ENCODE measurements at places on chromosomes 7 and 10.

- DNase-seq = no peak
These were observed 31.8 kb downstream of the NEUROG3 start for GRCh38 chr10:69541463-69541862.

DNA sequence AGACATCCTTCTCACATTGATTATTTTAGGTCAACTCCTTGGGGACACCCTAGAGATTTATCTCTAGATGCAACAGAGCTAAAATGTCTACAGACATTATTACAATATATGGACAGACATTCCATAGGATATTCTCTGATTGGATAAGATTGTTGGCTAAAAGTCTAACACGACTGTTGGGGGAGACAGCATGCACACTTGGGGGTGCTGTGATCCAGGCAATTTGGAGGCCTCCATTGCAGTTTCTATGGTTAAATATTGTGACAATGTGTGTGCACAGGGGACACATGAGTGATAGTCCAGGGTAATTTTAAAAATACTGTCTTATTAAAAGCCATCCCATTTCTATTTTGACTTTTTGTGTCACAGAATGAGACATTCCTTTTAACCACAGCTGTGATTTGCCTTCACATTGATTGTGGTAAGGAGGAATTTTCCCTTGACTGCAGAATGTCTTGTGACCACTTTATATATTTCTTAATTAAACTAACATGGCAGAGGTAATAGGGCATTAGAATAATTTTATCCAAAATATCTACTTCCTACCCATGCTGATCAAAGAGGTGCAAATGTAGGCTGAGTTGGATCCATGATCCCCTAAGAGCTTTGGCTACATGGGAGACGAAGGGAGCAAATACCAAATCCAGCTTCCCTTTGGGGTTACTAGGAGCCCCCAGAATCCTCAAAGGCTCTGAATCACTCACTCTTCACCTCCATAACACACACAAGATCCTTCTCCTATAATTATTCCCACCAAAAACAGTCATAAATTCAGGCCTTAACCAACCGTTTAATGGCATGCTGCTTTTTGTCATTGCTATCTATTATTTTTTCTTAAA, 7.3 kb downstream of the TFPI2 start:
- no peak for DNase-seq

DNA sequence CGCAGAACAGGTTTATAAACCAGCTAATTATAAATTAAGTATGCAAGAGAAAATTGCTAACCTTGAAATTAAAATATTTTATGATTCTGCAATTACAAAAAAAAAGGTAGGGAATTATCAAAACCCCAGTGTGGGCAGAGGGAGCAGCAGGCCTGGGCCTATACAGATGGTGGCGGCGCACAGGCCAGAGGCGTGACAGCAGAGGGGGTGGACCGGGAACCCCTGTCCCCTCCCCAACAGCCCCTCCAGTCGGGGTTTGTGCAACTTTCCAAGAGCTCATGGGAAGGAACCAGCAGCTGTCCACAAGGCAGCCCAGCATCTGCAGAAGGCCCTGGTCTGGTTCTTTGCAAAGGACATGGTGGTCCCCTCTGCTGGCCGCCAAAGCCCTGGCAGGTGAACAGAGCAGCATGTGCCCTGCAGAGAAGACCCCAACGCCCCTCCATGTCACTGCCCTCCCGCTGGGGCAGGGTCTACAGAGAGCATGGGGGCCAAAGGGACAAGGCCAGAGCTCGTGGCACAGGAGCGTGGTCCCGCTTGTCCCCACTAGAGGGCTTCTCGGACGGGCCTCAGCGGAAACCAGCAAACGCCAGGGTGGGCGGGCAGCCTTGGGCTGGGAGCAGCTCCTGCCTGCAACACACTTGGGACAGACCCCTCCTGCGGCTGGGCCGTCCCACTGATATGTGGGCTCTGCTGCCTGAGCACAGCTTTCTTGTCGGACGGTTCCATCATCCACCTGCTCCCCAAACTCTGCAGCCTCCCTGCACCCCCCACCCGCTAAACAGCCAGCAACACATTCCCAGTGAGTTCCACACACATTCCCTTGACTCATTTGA, 75.1 kb downstream of the EBF3 start:
- no peak for DNase-seq

GRCh38 chr10:131019696-131020095, 291.8 kb downstream of the TCERG1L start:
- DNase-seq = no peak

- DNase-seq = no peak
These were observed 16.0 kb downstream of the IL2RA start for GRCh38 chr10:6045878-6046772.

GRCh38 chr10:16271571-16271970, 165.2 kb upstream of the PTER start:
- DNase-seq = no peak

GRCh38 chr7:21981524-21981923, 35.8 kb upstream of the CDCA7L start:
- DNase-seq = no peak

DNA sequence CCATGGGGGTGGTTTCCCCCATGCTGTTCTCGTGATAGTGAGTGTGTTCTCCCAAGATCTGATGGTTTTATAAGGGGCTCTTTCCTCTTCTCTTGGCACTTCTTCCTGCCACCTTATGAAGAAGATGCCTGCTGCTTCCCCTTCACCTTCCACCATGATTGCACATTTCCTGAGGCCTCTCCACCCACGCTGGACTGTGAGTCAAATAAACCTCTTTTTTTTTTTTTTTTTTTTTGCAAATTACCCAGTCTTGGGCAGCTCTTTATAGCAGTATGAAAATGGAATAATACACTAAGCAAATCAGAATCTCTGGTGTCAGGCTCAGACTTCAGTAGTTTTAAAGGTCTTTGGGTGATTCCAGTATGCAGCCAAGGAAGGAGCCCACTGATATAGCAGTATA, 28.2 kb downstream of the TAS2R41 start:
- DNase-seq = no peak

GRCh38 chr10:50512214-50512595, 111.6 kb downstream of the SGMS1 start:
- no peak for DNase-seq

GRCh38 chr10:102691285-102692066, 22.7 kb downstream of the ARL3 start:
- DNase-seq = no peak

DNA sequence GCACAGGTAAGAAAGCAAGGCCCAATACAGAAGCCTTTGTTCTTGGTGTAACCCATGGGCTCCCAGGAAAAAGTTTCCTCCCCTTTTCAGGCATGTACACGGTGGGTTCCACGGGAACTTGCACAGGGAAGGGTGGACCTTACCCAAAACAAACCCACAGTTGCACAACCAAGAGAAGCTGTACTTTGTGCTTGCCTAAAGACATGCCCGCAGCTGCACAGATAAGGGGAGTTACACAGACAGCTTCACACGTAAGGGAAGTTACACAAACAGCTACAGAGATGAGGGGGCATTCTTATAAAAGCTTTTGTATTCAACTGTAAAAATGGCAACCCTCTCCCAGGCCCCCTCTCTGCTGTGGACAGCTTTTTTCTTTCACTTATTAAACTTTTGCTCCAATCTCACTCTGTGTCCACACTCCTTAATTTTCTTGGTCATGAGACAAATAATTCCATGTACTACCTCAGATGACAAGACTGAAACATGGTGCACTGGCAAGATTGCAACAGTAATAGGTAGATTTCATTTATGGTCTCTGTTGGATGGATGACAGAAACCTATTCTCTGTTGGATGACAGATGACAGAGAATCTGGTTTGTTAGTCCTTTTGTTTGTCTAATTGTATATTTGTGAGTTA, 72.9 kb downstream of the ATE1 start:
- no peak for DNase-seq

GRCh38 chr10:90856261-90856660, 1.6 kb downstream of the HTR7 start:
- no peak for DNase-seq
